GM12864 (cell line): ENCODE measurements at places on chromosomes 2 and 18.

DNA sequence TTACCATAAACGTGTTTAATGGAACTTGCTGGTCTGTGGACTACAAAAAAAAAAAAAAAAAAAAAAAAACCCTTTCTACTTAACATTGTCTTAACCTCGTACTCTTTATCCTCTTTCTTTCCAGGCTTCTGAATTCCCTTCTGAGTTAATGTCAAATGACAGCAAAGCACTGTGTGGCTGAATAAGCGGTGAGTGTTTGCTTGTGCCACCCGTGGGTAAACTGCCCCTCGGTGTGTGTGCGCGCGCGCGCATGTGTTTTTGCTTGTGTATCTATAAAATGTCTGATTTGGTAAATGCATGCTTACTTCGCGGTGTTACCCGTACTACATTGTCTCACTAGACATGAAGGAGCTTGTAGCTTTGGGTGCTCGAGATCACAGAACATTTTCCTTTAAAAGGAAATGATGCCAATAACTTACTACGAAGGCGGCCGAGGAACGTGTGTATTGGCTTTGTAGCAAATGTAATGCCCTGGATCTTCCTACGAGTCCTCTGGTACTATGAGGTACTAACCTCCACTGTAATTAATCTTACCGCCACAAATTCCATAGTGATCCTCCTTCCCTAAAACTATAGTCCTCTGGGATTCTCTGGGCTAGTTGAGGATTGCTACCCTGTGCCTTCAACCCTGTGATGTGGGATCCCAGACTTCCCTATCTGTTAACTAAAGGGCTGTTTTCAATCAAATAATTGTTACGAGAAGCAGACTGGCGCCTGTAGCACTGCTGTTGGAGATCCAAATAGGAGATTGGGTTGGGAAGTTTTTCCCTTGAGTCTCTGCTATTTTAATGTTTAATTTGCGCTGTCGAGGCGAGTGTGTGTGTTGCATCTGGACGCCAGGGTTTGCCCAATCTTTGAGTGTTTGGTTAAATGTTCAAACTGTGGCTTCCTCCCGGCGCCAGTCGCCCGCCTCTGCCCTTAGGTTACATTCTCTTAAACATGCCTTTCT, 1.1 kb downstream of the ID2 start:
- no peak for DNase-seq

DNA sequence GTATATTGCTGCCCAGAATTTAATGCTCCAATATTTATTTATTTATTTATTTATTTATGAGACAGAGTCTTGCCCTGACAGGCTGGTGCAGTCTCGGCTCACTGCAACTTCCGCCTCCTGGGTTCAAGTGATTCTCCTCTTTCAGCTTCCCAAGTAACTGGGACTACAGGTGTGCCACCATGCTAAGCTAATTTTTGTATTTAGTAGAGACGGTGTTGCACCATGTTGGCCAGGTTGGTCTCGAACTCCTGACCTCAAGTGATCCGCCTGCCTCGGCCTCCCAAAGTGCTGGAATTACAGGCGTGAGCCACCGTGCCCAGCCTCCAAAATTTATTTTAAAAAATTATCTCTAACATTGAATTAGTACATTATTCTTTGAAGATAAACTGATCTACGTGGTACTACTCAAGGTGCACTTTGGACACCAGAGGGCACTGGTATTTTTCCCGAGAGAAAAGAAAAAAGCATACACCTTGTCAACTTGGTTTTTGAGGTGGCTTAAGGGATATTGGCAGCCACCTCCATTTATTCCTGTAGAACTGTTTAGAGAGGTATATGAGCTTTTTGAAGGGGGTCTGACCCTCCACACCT, 1.4 kb upstream of the IDH1 start:
- DNase-seq, result no peak

DNA sequence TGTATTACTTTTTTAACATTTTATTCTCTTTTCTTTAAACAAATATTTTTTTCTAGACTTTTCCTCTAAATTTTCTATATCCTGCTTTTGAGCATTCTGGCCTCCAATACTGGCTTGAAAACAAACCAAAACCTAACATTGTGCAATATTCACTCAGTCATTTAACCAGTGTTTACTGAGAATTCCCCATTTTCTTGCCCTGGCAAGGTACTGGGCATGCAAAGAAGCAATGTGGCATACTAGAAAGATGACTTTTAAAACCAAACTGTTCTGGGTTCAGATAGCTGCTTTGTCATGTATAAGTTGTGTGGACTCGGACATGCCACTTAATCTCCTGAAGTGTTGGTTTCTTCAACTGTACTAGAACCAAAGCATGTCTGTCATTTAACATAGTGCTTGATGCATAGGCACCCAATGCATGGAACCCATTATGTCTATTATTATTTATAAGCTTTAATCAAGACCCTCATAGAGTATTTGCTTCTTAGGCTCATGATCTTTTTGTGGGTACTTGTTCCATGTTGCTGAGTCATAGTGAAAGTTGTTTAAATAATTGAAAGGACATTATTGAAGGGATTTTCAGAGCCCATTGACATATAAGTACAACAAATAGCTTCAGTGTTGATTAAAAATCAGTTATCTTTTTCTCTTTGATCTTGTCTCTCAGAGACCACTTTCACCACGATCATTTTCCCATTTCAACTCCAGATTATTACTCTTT, 185.4 kb upstream of the OSR1 start:
- no peak for DNase-seq

DNA sequence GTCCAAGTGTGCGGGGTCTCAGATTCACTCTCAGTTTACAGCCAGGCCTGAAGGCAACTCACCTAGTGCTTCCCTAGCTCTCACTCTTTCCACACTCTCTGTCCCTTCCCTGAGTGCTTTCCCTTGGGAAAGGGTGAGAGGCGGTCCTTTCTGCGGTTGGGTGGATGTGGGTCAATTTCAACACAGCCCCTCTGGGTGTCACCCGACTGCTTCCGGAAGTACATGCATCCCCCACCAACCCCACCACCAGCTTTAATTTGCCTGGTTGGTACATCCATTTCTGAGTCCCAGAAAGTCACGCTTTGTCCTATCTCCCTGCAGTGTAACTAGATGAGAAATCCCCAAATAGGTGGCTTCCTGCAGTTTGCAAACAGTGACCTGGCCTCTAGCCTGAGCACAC, 307.3 kb upstream of the MEIS1 start:
- DNase-seq, result no peak

GRCh38 chr2:46394649-46395510, 84.5 kb upstream of the TMEM247 start:
- no peak for DNase-seq

DNA sequence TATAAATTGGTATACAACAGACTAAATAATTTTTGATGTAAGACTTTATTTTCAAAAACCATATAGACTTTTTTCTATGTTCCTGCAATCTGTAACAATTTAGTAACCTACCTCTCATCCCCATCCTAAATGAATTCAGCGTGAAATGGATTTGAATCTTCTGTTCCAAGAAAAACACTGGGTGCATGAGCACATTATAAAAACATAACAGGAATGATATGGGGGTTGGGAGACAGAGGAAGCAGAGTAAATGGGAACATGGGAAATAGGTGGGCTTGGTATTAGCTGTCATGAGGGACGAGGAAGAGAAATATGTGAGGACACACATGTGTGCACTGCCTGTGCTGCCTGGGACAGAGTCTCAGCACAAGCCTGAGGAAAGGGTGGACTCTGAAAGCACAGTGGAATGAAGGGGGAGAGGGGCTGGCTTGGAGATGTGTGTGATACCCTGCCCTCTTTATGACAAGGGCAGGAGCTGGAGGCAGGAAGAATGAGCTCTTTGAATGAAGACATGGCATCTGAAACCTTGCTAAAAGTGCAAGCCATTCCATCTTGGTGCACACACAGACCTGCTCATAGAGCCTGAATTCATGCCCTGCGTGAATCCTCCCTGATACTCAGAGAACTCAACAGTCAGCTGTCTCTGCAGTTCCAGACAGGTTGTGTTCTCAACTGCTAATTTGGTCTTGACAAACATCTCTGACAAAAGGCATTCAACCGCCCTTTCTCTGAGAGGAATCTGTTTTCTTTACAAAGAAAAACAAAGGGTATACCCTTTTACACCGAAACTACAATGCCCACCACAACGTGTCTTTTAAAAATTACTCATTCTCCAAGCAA, 66.6 kb downstream of the EPB41L3 start:
- DNase-seq, result no peak

DNA sequence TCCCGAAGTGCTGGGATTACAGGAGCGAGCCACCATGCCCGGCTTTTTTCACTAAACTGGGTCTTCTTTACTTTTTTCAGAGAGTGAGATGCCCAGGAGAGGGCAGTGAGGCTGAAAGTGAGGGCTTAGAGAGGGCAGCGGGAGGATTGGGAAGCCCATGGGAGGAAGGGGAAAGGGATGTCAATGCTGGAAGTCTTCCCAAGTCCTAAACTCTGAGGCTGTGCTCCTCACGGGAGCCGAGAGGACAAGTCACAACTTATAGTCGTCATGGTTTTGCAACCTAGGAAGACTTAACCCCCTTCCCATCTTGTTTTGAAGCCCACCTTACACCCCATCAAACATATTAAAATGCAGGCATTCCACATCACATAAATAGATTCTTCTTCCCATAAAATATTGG, 15.1 kb upstream of the MEP1B start:
- DNase-seq, result no peak

DNA sequence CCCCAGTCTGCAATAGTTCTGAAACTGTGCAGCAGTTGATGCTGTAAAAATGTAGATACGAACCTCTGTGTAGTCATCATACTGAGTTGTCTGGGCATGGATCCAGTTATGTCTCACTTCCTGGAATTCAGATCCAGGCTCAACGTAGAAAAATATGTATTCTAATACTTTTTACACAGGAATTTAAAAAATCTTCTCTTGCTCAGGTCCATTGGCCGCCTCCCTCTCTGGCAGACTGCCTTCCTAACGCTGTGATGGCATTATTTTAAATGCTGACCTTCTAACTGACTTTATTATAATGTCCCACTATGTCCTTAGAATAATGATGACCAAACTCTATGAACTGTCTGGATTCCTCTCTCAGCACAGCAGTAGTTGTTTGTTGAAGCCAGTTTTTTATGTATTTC, 119.6 kb downstream of the FEZ2 start:
- no peak for DNase-seq

DNA sequence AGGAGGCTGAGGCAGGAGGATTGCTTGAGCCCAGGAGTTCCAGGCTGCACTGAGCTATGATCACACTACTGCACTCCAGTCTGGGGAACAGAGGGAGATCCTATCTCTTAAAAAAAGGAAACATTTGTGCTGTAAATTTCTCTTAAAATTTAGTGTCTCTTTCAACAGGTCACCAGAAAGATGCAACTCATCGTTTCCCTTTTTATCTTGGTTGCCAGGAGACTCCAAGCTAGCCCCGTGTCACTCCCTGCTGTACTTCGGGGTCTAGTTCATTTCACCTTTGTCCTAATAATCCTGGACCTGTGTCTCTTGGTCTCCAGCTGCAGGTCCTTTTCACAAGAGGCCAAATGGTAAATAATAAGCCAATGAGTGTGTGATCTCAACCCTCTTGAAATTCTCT, 7.1 kb downstream of the HS1BP3 start:
- DNase-seq, result no peak

DNA sequence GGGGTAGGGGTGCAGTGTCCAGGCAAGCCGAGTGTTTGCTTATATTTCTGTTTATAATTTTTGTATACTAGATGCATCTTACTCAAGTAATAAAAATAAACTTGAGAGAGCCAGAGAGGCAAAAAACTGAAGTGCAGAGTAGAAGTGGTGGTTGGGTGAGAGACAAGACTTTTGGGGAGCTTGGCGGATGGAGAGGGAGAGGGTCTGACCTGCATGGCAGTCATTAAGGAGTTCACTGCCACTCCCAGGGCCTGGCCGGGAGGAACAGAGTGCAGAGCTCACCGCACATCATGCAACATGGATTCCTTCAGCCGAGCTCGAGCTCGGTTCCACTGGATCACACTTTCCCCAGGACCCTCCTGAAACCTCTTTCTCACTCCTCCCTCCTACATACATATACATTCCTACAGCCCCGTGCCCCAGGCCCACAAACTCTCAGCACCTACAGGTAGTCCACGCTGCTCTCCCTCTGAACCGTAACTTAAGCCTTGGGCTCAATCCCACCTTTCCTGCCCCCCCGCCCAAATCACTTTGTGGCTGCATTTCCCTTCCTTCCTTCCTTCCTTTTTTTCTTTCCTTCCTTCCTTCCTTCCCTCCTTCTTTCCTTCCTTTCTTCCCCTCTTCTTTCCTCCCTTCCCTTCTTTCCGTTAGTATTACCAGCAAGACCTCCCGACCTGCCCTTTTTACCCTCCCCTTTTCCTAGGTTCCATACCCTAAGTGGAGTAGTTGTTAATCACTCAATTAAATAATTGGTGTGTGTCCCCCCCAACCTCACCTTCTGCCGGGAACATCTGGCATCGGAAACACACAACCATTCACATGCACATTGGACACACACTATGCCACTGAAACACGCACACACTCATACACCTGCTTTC, 37.1 kb upstream of the ATP6V1B1 start:
- DNase-seq, result no peak

- no peak for DNase-seq
Measured at GRCh38 chr2:5694306-5694705, 2.1 kb downstream of the SOX11 start.

DNA sequence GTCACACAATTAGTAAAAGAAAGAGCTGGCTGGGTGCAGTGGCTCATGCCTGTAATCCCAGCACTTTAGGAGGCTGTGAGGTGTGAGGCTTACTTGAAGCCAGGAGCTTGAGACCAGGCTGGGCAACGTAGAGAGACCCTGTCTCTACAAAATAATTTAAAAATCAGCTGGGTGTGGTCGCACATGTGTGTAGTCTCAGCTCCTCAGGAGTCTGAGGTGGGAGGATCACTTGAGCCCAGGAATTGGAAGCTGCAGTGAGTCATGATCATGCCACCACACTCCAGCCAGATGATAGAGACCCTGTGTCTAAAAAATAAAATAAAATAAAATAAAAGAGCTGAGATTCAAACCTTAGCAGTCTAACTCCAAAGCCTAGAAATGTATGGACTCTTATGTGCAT, 39.0 kb upstream of the NEDD4L start:
- DNase-seq, result no peak

DNA sequence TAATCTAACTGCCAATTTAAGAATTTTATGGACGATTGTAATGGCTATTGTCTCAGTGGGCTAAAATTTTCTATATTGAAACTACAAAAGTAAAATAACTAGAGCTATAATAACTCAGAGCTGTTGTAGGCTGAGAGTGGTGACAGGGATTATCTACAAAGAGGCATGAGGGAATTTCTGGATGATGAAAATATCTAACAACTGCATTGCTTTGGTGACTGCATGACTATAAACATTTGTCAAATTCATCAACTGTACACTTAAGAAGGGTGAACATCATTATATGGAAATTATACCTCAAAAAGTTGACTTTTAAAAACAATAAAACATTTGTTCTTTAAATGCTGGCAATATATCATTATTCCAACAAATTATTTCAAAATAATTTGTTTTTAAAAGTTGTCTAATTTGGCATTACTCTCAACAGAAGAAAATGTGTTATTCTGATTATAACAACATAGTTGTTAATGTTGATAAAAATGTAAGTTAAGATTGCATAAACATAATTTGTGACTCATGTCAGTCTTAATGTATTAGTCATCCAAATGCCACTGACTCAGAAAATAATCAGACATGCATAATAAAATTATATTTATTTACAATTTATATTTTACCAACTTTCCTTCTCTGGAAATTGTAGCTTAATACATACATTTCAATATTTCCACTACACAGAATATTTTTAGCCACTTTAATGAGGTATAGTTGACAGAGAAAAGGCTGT, 865.1 kb upstream of the VRK2 start:
- DNase-seq, result no peak

GRCh38 chr2:160498137-160498536, 4.5 kb upstream of the RBMS1 start:
- no peak for DNase-seq

GRCh38 chr18:10094154-10094553, 180.3 kb downstream of the VAPA start:
- DNase-seq, result no peak
